ENCODE measurements at places on chromosomes 3 and 15.

DNA sequence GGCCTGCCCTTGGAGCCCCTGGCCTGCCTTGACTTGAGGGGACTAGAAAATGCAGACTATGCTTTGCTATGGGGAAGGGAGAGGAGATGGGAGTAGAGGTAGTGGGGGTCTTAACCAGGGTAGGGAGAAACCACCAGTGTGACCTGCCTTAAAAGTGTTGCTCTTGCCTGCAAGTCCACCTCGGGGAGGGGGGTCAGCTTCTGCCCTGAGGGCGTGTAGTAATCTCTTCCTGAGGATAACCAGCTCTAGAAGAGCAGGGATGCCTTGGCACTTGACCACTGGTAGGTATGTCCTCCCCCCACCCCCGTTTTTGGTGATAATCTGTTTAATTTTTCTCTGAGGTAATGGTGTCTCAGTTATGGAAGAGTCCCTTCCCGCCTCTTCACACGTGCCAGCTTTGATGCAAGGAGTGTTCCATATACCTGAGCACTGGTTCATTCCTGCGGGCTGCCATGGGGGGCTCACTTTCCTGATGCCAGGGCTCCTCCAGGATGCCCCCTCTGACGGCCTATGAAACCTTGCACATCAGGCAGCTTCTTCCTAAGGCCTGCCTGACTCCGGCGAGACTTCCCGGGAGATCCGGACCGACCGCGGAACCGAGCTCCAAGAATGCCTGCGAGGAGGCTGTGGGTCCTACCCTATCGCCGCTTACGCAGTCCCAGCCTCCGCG, 780 bp upstream of the P4HTM start:
- ATAC-seq, result no peak

- ATAC-seq, result no peak
Measured at GRCh38 chr3:45894015-45894414, 7.7 kb downstream of the CCR9 start.

- ATAC-seq, result peak; percentile 91
Measured at GRCh38 chr15:41838400-41838897, at the start of gene PLA2G4B. Gene PLA2G4B (plus strand): TSS chr15:41838847. CDS start chr15:41838914, 67 bp downstream.

DNA sequence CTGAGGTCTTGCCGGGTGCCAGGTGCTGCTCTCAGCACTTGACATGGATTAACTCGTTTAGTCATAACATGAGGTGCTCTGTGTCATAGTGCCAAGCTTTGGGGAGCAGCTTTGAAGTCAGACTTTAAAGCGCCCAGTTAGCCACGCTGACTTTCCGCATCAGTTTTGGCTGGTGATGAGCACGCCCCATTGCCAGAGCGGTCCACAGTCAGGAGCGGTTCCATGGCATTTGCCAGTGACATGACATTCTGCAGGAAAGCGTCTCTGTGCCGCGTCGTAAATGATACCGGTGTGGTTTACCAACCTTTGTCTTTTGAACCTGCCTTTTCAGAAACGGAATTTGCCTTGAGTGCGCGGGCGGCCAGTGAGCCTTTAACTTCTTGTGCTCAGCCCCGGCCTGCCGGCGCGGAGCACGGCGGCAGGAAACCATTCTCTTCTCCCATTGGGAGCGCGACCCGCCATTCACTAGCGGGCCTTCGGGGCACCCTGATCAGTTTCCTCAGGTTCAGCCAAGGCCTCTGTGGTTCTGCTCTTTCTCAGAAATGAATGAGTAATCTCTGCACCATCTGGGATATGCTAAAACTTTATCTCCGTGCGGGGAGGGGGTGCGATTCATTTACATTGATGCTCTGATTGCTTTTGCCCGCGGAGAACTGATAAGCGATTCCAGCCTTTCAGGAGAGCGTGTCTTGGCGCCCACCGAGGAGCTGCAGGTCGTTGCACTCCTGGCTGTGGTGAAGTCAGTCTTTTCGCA, 1.7 kb upstream of the SLC2A2 start:
- ATAC-seq, result peak; percentile 94

GRCh38 chr3:155442072-155442471, 148.6 kb upstream of the STRIT1 start:
- ATAC-seq, result no peak

DNA sequence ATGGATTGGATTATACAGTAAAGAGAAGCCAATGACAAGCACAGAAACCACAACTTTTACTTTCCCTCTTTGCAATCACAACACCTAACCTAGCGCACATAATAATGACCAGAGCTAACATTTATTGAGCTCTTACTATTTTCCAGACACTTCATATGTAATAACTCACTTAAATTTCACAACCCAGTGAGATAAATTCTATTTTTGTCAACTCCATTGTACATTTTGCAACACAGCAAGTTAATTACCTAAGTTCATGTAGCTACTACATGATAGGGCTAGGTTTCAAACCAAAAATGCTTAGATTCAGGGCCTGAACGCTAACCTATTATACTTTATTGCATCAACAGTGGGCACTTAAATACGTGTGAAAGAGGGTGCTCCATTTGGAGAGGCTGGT, 89.5 kb downstream of the GADL1 start:
- no peak for ATAC-seq

GRCh38 chr15:57228395-57228794, 147.9 kb upstream of the CGNL1 start:
- no peak for ATAC-seq

GRCh38 chr3:29011441-29011840, 269.4 kb upstream of the RBMS3 start:
- ATAC-seq, result no peak

GRCh38 chr15:40770147-40770721, 454 bp downstream of the C15orf62 start:
- no peak for ATAC-seq

DNA sequence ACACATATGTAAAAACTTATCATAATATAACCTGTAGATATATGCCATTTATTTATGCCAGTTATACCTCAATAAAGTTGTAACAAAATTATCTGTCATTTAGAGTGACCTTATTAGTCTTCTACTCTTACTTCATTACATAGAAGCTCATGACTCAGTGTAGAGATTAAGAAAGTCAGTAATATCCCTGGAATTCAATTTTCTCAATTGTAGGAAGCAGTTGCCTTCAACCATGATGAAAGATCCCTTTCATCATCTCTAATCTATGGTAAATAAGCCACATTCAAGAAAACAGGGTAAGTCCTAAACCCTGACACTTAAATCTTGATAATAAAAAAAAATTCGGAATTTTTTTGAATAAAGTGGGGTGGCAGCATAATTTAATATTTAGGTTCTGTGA, 216.5 kb upstream of the PEX5L start:
- no peak for ATAC-seq

GRCh38 chr15:33551860-33552259, 241.1 kb downstream of the RYR3 start:
- no peak for ATAC-seq

DNA sequence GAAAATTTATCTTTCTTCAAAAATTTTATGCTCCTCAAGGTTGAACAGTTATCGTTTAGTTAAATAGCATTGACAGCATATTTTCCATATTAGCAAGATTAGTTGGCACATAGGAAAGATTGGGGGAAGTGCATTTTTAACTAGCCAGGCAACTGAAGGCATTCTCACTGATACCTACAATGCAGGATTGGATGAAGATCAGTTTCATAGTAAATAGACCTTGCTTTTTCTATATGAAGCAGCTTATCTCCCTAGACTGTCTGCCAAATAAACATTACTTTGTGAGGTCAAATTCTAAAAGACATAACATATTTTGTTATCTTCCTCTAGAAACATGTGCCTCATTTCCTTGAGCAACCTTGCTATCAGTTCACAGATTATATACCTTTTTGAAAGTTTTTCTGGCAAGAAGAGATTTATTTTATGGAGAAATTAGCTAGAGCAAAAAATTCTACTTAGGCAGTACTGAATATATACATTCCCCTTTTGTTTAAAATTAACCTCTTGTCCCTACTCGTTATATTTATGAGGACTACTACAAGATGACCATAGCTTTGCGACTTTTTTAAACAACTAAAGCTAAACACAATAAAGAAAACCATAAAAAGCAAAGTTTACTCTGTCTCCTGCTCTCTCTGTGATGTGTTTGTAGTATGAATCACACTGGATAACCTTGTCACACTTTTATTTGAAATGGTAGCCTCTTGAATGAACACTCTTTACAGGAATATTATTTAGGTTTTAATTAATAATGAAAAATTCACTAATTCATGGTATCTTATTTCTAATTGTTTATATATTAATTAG, 654.9 kb upstream of the TBL1XR1 start:
- no peak for ATAC-seq

All from esophagus mucosa (tissue), 1 donor.